ENCODE measurements at places on chromosomes 2 and 18.

DNA sequence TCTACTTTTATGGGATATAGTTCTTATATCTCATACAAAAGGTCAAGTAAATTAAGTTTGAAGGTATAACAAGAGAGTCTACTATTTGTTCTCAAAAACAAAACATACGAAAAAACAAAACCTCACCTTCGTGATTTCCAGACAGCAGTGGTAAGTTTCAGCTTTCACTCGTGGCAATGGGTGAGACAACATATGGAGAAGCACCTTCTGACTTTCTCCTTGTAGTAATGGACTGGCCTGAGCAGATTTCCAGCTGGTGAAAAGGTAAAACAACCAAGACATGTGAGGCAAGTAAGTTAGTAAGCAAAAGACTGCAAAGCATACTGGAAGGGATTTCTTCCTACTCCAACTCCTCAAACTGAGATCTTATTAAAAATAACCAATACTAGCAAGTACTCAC is 39.6 kb downstream of the RTTN start:
- no peak for DNase-seq

GRCh38 chr2:101256316-101256715 is 3.6 kb downstream of the CNOT11 start:
- no peak for DNase-seq

- peak; percentile 68 for DNase-seq
Observed at GRCh38 chr18:48663931-48664847, 125.4 kb downstream of the CTIF start.

DNA sequence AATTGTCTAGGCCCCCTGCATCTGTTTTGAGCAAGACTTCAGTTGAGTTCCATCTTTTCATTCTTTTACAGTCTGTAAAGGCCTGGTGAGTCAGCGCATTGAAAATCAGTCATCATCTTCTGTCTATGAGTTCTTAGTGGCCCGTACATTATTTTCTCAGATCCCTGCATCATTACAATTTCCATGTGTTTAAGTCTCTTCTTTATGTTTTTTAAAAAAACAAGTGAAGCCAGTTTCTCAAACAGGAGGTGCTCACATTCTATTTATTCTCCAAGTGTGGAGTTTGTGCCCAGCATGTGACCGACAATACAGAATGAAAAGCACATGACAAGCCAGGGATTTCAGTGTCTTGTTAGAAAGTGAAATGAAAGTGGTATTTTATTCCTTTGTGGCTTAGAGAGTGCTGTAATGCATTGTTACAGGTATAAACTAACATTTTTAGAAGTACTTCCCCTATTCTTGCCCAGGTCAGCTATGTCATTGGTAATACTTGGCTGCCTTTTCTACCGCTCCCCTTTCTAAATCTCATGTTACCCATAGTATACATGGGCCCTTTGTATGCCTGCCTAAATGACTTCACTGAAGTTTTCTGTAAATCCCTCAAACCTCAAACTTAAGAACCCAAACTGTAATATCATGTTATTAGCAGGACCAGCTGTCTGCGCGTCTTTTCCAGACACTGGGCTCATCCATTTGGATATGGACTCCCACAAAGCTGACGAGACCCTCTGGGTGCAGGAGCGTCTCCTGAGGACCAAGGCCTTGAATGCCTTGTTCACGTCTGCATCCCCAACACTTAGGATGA is 67.6 kb downstream of the FEZ2 start:
- no peak for DNase-seq

- no peak for DNase-seq
Observed at GRCh38 chr2:220224691-220225543, 597.5 kb downstream of the SLC4A3 start.

DNA sequence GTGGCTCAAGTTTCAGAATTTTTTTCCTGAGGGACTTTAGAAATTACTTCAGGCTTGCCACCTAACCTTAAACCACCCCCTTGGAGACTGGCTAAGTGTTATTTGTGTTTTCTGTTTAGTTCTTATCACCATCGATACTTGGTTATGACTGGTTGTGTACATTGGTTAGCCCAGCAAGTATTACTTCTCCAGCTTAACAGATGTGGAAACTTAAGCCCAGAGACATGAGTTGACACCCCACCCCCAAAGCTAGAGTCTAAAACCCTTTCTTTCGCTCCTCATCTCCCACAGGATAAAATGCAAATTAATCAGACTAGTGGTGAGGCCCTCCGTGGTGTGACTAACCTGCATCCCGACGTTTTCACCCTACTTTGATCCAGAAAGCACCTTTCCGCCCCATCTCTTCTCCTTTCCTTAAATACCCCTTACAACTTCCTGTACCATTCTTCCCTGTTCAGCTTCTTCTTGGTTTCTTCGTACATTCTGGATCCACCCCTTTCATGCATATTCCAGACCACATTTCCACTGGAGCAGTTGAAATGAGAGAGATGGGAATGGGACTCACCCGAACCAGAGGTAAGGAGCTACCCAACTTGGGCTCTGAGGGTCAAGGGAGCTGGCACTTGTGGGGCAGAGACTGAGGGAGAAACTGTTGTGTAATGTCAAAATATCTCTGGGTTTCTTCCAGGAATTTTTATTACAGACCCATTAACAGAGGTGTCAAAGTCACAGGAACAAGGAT is 819 bp upstream of the MAP3K2 start:
- no peak for DNase-seq

- no peak for DNase-seq
Observed at GRCh38 chr2:126916744-126917143, 18.1 kb downstream of the TEX51 start.

GRCh38 chr2:204988836-204989235 is 443.6 kb downstream of the PARD3B start:
- DNase-seq, result no peak

DNA sequence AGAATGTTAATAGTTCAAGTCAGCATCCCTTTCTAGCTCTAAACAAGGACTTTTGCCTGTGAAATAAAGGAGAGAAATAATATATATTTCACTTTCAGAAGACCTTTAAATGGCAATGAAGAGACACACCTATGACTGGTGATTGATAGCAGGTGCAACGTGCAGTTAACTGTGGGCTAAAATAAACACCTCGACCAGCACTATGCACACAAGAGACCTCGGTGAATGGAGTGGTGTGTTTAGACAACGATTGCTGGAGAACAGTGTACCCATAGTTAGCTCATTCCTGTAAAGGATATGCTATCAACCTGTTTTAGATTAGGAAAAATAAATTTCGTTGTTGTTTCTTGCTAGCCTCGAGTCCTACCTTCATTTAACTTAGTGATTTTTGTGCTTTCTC is 143.4 kb downstream of the NR4A2 start:
- DNase-seq, result no peak

- DNase-seq, result no peak
Observed at GRCh38 chr2:139271149-139271548, 491.0 kb upstream of the NXPH2 start.

All from omental fat pad (tissue), 4 donors.